ENCODE measurements at places on chromosomes 1 and 21.

GRCh38 chr1:56825436-56825835, 6.2 kb upstream of the FYB2 start:
- no peak for DNase-seq

- DNase-seq = no peak
These were observed 397.9 kb downstream of the PTBP2 start for GRCh38 chr1:97119260-97120158.

GRCh38 chr1:171663036-171663853, 10.8 kb upstream of the MYOC start:
- no peak for DNase-seq

GRCh38 chr21:42234041-42234440, 15.1 kb downstream of the ABCG1 start:
- no peak for DNase-seq

Measured in stimulated activated CD4-positive, alpha-beta T cell treated with anti-CD3 and anti-CD28 coated beads, Interleukin-12 subunit alpha, Interleukin-12 subunit beta, amount 100 ng/mL, for 4 hours (primary cell).